ENCODE measurements at places on chromosomes 5 and 9.
A peak's percentile ranks its signal among the peaks of the same experiment; 100 is the strongest.

DNA sequence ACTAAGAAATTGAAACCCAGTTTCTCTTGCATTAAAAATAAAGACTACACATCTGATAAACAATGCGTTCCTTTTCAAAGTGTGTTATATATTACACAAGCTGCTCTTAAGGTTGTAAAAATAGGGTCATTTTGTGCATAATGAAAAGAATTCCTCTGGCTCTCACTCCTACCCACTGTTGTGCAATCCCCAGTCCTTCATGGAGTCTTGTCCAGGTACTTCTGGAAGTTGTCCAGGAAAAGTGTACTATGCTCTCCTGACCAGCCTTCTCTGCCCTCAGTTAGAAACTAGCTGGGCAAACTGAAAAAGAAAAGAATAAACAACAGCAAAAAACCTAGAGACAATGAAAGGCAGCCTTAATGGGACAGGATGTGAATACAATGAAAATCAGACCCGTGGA lies 345.5 kb upstream of the PAPPA start:
- DNase-seq = no peak

DNA sequence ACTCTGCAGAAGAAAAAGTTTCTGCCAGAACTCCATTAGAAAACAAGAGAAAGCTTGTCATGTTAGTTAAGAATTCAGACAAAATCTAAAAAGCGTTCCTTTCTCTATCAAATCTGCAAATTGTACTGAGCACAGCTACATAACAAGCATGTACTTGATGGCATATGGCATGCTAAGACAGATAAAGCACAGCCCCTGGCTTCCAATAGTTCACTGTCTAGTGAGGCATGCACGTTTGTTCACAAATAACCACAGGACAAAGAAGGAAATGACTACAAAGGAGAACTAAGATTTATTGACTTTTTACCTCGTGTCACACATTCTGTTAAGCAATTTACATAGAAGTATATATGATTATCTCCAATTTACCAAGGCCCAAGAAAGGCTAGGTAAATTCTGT lies 518.2 kb upstream of the TLE4 start:
- no peak for DNase-seq

GRCh38 chr5:149118463-149118862 lies 22.8 kb upstream of the ABLIM3 start:
- DNase-seq = no peak

GRCh38 chr9:136564379-136564988 lies 18.6 kb upstream of the NOTCH1 start:
- peak; percentile 65 for DNase-seq

- no peak for DNase-seq
Observed at GRCh38 chr5:170508660-170509347, 5.0 kb downstream of the KCNIP1 start.

- peak; percentile 62 for DNase-seq
Observed at GRCh38 chr9:98523231-98523901, 185.4 kb downstream of the GABBR2 start.

DNA sequence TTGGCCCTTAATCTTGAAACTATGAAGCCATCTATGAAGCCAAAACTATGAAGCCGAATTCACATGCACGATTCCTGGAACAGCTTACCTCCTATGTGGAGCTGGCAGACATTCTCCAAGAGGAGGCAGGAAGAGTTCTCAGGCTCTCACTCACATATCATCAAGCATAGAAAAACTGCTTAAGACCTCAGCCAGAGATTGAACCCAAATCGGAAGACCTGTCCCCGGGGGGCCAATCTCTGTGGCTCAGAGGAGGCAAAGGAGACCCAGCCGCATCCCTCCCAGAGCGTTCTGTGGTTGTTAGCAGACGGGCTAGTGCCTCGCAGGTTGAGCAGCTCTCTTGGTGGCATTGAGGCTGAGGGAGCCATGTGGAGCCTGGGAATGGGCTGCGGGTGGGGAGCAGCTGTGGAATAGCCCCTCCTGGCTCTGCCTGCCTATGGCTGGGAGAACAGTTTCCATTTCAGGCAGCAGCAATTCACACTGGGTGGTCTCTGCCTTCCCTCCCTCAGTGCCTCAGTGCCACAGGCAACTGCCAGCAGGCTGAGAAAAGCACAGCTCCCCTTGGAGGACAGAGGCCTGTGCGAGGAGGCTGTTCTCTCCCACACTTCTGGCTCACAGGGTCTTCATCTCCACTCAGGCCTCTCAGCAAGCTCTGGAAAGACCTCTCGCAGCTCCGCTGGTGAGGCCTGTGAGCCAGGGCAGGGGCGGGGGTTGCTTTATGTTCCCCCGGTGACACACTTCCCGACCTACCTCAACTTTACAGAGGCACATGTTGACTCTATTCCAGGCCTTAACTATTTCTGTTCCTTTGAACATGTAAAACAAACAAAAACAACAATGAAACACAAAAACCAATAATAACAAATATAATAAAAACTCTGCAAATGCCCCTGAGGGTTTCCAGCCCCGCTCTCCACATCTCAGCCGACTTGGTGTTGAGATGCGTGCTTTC lies 17.4 kb upstream of the TMEM174 start:
- no peak for DNase-seq

DNA sequence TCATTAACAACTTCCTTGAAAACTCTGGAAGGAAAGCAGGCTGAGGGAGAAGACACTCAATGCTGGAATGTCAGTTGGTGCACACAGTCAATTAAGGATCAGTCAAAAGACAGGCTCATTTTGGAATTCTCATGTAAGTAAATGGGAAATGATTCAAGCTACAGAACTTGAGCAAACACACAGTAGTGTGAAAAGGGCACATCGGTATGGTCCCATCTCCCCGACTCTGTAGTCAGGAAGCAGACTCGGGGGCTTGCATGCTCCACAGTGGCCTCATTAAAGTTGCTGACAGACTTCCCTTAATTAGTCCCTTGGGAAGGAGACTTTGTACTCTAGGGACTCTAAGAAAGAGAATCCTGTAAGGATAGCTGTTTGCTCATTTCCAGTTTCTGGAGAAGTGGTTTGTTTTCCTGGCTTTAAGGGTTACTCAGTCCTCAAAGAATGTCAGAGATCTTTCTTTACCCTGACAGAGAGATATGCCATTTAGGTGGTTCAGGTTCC lies 339.2 kb downstream of the ADAMTS6 start:
- DNase-seq = peak; percentile 95

DNA sequence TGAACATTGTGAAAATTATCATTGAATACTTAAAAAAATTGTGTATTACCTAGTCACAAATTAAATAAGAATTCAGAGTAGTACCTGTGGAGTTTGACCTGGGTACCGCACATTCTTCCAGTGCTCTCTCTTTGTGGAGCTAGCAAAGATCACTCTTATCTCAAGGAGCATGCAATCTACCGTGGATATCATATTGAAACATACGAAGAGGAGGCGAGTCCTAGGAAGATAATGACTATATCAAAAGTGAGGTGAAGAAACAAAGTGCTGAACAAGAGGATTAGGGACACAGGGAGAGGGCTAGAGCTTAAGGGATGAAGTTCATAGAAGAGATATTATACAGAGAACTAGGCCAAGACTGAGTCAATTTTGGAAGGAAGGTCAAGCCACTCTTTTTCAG lies 55.9 kb upstream of the NR3C1 start:
- DNase-seq = no peak

DNA sequence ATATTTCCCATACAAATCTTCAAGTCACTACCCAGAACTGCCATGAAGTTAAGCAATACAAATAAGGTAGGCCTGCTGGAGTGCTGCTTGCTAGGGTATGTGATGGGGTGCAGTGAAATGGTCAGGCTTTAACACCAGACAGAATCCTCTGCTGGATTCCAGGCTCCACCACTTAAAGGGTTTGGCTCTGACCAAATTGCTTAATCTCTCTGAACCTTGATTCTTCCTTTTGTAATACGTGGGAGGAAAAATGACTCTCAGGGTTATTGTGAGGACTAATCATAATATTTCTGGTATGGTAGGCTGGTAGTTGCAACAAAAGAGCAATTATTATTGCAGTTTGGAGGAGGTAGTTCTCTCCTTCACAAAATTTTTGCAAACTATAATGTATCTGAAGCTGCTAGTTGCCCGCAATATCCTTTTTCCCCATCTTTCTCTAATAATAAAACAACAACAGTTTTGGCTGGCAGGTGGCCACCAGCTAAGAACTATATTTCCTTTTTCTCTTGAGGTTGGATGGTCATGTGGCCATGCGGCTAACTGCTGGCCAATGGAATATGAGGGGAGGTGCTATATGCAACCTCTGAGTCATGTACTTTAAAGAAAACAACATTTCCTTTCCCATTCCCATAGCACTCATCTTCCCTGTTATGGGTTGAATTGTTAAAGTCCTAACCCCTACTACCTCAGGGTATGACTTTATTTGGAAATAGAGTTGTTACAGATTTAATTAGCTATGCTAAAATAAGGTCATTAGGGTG lies 44.1 kb downstream of the CCL28 start:
- DNase-seq = no peak

GRCh38 chr5:102211165-102211564 lies 84.9 kb downstream of the SLCO4C1 start:
- DNase-seq = no peak

GRCh38 chr5:126394211-126394788 lies 28.9 kb upstream of the GRAMD2B start:
- no peak for DNase-seq

- no peak for DNase-seq
Observed at GRCh38 chr5:155866971-155867370, 460.0 kb upstream of the SGCD start.

GRCh38 chr5:18792145-18792544 lies 1157.9 kb downstream of the TAF11L14 start:
- DNase-seq = no peak

- peak; percentile 77 for DNase-seq
Observed at GRCh38 chr9:101486693-101487442, 46.8 kb upstream of the RNF20 start.

DNA sequence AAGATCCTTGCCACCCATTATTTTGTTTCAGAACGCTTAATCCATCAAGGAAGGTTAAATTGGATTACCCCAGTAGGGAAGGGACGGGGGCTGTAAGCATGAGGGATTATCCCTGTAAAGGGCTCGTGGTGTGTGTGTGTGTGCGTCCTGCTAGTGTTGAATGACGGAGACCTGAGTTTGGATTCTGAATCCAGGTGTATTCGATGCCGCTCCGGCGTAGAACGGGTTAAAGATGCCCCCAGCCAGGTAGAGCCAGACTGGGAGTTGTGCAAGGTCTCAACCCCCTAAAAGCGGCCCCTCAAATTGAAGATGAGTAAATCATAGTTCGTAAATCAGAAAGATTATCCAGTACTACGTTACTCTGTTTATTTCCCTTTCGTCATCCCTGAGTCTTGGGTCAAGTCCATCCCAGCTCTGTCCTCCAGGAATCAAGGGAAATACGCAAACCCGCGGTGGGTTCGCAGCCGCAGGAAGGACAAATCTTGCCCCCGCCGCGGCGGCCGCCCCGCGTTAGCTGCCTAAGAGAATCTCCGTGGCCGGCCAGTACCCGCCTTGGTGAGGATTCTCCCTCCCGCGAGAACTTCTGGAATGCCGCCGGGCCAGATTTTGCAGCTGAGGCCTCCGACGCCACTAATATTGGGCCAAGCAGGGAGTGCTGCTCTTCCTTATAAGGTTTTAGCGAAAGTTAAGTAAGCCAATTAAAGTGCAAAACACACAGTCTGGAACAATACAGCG lies 586 bp upstream of the MTAP start:
- DNase-seq = peak; percentile 95

DNA sequence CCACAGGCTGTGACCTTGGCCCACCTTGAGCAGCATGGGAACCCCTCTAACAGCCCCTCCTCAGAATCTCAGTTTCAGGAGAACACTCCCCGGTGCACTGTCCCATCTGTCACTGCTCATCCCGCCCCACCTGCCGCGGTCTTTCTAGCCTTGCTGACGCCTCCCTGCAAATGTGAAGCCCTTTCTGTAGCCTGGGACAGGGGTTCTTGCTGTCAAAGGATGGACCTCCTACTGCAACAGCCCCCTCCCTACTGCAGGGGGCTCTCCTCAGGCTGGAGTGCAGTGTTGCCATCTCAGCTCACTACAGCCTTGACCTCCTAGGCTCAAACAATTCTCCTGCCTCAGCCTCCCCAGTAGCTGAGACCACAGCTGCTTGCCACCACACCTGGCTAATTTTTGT lies 20.0 kb downstream of the OR2V1 start:
- peak; percentile 30 for DNase-seq

GRCh38 chr5:52800394-52801213 lies 12.9 kb downstream of the ITGA1 start:
- peak; percentile 90 for DNase-seq

GRCh38 chr5:124030043-124030491 lies 518.1 kb downstream of the CSNK1G3 start:
- peak; percentile 50 for DNase-seq

- DNase-seq = no peak
Observed at GRCh38 chr9:5834214-5834613, 1.3 kb upstream of the ERMP1 start.

- no peak for DNase-seq
Observed at GRCh38 chr9:15332939-15333338, 25.9 kb upstream of the TTC39B start.

GRCh38 chr9:87783180-87783579 lies 57.3 kb downstream of the CTSL start:
- no peak for DNase-seq

- no peak for DNase-seq
Observed at GRCh38 chr5:25754895-25755294, 1110.1 kb upstream of the CDH10 start.

DNA sequence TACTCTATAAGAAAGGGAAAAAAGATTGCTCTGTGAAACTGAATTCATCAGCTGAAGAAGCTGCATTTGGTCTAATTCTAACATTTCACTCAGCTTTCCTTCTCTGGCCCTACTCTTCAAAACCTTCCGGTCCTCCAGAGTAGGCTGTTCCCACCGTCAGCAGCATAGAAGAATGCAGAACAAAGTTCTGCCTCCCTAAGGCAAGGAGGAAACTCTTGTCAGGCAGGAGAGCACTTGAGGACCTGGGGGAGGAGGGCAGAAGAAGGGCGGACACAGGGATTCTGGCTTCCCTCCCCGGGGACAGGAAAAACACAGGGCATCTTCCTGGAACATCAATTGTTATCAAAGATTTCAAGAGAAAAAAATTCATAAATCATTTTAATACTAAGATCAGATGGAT lies 69.2 kb upstream of the SHB start:
- no peak for DNase-seq

DNA sequence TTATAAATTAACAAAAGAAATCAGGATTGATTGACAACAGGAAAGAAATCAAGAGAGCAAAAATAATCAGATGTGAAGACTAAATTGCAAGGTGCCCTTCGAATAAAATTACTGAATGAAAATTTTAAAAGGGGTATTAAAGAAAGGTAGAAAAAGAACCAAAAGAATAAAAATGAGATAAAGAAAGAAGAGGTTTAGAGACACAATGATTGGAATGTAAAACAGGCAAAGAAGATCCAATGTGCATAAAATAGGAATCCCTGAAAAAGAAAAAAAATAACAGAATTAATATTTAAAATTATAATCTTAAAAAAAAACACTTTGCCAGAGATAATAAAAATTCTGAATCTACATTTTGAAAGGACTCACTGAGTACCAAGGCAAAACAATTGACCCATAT lies 73.0 kb downstream of the AP3B1 start:
- DNase-seq = no peak

GRCh38 chr9:113499876-113500497 lies 36.5 kb downstream of the RGS3 start:
- no peak for DNase-seq

- DNase-seq = no peak
Observed at GRCh38 chr9:19145881-19146280, 18.6 kb upstream of the PLIN2 start.

- no peak for DNase-seq
Observed at GRCh38 chr9:134887219-134887618, 6.6 kb downstream of the FCN2 start.

Data from islet precursor cell (in vitro differentiated cells).